ENCODE measurements at places on chromosomes 4 and X. TPM values are rescaled to one million over a fixed set of nuclear protein-coding genes. Genes with fewer than 3 reads are reported as not detected.

MYL5 gene
- total RNA-seq = 3.2 TPM

VCX3B gene
- not detected for total RNA-seq

OTUD6A gene
- not detected for total RNA-seq

MSN gene
- 461 TPM for total RNA-seq

S100G gene
- total RNA-seq = not detected

WNK3 gene
- 1.8 TPM for total RNA-seq

GYPA gene
- total RNA-seq = not detected

APBB2 gene
- total RNA-seq = 39.1 TPM

OPRPN gene
- not detected for total RNA-seq

CPLX1 gene
- total RNA-seq = not detected

- DNase-seq = no peak
Observed at GRCh38 chr4:84484236-84484635, 14.9 kb downstream of the NKX6-1 start.

DNA sequence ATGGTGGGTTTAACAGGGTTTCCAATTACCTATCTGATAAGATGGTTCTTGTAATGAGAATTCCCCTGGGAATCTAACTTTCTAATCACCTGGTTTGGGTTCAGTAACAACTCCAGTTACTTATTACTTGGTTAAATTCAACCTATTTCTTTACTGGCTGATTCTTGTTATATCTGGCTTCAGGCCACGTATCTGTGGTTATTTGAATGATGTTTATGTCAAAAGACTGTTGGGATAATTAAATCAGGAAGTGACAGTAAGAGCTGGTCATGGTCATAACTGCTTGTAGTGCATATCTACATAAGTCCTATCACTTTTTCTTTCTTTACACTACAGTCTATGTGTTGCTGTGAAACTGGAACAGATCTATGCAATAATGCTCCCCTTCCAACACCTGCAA lies 108.1 kb downstream of the MID1 start:
- peak; percentile 71 for DNase-seq

GRCh38 chr4:52173470-52174045 lies 122.5 kb downstream of the SPATA18 start:
- DNase-seq = peak; percentile 7

DNA sequence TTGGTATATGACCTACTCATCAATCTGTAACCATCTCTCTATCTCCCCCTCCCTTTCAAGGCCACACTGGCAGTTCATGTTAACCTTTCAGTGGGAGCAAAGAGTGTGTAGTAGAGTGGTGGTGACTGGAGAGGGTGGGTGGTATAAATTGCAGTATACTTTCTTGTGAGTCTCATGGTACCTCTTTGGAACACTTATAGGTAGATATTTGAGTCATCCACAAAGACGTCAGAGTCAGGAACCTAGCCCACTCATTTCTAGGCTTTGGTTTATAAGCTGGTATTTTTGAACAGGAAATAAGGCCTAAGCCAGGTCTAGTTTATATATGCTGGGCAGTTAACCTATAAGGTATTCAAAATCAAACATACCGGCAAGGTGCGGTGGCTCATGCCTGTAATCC lies 36.3 kb downstream of the RLIM start:
- DNase-seq = no peak

DNA sequence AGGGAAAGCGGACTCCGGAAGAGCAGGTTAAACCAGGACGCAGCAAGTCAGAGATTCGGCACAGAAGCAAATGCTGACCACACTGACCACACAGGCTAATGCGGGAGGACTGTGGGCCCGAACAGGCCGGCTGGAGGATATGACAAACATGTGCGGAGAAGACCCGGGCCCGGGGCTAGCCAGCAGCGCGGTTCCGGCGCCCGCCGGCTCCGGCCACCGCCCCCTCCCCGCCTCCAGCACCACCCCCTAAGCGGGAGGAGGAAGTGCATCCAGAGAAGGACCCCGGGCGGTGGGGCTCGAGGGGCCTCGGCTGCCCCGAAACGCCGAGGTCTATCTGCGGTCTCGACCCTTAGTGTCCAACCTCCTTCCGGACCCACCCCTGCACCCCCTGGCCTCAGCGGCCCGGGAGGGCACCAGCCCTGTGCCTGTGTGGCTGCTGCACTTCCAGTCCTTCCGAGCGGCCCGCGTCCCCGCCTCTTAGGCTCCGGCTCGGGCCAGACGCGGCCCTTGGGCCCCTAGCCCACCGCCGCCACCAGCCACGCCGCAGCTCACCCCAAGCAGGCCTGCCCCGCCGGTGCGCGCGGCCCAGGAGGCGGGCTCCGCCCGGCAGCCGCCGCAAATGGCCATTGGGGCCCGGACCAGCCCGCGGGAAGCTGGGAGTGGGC lies 2.1 kb downstream of the ELOVL6 start:
- DNase-seq = peak; percentile 50

- DNase-seq = no peak
Observed at GRCh38 chr4:97394653-97395052, 748.6 kb downstream of the STPG2 start.

GRCh38 chrX:37883196-37883595 lies 35.8 kb upstream of the DYNLT3 start:
- no peak for DNase-seq

- DNase-seq = no peak
Observed at GRCh38 chr4:2696423-2696822, 59.7 kb downstream of the TNIP2 start.

GRCh38 chr4:149911354-149911753 lies 95.7 kb upstream of the IQCM start:
- DNase-seq = no peak

DNA sequence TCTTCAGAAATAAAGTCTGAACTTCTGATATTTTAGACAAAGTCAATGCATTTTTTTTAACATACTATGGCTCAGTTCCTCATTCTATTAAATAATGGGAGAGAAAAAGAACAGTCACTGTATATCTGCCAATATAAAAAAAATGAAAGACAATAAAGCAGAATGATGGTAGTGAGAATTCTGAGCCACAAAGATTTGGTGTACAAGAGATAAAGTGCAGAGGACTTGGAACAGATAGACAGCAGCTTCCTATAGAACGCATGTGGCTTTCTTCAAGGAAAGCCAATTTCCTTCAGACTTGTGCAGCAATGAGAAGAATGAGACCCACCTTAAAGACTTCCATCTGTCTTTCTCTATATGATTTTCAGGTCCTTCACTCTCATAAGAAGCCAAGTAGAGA lies 39.7 kb downstream of the RASGEF1B start:
- DNase-seq = no peak

GRCh38 chrX:17375367-17375636 lies 302 bp downstream of the NHS start:
- DNase-seq = no peak

- DNase-seq = peak; percentile 61
Observed at GRCh38 chrX:150704030-150704613, 10.9 kb downstream of the MTMR1 start.

DNA sequence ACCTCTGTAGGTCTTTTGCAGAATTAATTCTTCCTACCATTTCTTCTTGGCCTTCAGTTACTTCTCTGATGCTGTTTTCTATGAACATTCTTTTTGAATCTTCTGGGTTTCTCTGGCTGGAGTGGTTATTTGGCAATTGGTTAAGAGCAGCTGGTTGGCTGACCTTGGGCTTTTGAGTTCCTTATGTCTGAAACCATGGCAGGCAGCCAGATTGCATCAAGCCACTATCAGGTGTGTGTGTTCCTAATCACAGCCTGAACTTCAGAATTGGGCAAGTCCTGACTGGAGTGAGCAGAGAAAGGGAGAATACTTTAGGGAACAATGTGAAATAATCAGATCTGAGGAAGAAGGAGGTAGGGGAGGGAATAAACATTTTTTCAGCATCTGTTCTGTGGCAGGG lies 90.2 kb downstream of the ARHGAP10 start:
- peak; percentile 23 for DNase-seq

DNA sequence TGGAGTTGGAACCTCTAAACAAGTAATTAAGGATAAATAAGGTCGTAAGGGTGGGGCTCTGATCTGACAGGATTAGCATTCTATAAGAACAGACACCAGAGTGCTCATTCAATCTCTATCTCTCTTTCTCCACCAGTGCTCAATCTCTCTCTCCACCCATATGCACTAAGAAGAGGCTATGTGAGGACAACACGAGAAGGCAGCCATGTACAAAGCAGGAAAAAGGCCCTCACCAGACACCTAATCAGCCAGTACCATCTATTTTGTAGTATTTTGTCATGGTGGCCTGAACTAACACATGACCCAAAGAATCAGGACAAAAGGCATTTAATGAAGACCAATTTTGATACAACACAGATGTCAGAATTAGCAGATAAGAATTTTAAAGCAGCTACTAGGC lies 16.8 kb downstream of the RFC1 start:
- DNase-seq = no peak

GRCh38 chr4:174157106-174157607 lies 126.3 kb downstream of the FBXO8 start:
- no peak for DNase-seq

Measured in RPMI7951 (cell line).